ENCODE measurements at places on chromosomes 11 and 22. TPM values are rescaled to one million over a fixed set of nuclear protein-coding genes. Genes with fewer than 3 reads are reported as not detected.

DERL3 gene
- 0.88 TPM for total RNA-seq

OR2D2 gene
- not detected for total RNA-seq

KDM4E gene
- total RNA-seq, result not detected

GRIA4 gene
- total RNA-seq, result not detected

C11orf16 gene
- not detected for total RNA-seq

MIAT gene
- total RNA-seq, result 75.3 TPM

C11orf21 gene
- 237 TPM for total RNA-seq

PKDREJ gene
- 0.25 TPM for total RNA-seq

OR5A1 gene
- total RNA-seq, result not detected

PHRF1 gene
- total RNA-seq, result 46.1 TPM

PACSIN2 gene
- 48.5 TPM for total RNA-seq

ROBO4 gene
- total RNA-seq, result not detected

CHADL gene
- 0.35 TPM for total RNA-seq

SDHD gene
- total RNA-seq, result 52.3 TPM

GRCh38 chr11:24070435-24070834 is 426.4 kb upstream of the LUZP2 start:
- H3K27ac ChIP-seq, result no peak overlapping the region
- DNase-seq, result no peak
- no peak overlapping the region for H3K4me3 ChIP-seq
- no peaks in the 10 kb centered on the region for H3K4me1 ChIP-seq

DNA sequence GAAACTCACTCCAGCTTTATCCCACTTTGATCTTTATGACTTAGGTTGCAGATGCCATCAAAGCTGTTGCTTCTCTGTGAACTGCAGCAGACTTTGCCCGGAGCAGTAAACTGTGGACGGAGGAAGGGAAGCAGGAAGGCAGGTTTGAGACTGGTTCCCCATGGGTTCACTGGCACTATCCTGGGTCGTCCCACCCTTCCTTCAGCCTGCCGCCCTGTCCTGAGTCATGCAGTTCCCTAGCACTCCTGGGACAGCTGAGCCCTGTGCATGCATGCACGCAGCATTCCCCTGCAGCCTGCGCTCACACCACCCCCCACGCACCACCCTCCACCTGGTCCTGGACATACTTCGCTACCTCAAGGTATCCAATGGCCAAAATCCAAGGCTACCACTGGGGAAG is 23.5 kb upstream of the P2RY2 start:
- no peaks in the 10 kb centered on the region for H3K27me3 ChIP-seq
- no peak for DNase-seq
- no peak overlapping the region for H3K27ac ChIP-seq
- no peaks in the 10 kb centered on the region for H3K36me3 ChIP-seq

DNA sequence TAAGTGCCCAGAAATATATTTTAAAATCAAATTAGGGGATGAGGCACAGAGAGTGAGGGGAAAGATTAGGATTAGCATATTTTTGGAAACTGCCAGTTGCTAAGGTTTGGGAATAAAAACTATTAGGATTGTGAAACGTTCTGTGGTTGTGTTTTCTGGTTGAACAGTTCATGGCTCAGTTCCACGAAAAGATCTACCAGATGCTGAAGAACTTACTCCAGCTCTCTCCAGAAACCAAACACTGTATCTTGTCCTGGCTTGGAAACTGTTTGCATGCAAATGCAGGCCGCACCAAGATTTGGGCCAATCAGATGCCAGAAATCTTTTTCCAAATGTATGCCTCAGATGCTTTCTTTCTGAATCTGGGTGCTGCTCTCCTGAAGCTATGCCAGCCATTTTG is 15.3 kb downstream of the UBE4A start:
- H3K27me3 ChIP-seq, result no peaks in the 10 kb centered on the region
- H3K36me3 ChIP-seq, result peaks cover 83% of the 10 kb centered on the region
- no peaks in the 10 kb centered on the region for H3K4me1 ChIP-seq
- H3K4me3 ChIP-seq, result no peak overlapping the region
- no peak overlapping the region for H3K27ac ChIP-seq
- DNase-seq, result no peak

DNA sequence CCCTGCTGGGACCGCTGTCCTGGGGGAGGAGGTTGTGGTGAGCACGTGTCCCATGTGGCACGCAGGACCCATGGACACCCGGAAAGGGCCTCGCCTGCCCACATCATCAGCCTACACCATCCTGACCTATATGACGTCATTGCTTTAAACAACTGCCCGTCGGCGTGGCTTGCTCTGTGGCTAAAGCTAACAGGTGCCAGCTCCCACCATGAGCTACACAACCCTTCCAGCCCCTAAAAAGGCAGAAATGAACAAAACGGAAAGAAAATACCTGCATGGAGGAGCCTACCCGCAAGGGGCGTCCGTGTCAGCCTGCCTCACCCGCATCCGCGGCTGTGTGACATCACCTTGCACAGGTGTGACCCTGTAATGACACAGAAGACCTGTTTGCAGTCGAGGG is 481.8 kb downstream of the BRD1 start:
- H3K27me3 ChIP-seq, result no peaks in the 10 kb centered on the region
- no peak overlapping the region for H3K4me3 ChIP-seq
- DNase-seq, result no peak
- H3K36me3 ChIP-seq, result no peaks in the 10 kb centered on the region
- H3K4me1 ChIP-seq, result no peaks in the 10 kb centered on the region

- no peak overlapping the region for H3K27ac ChIP-seq
- no peak overlapping the region for H3K4me3 ChIP-seq
- peaks cover 9% of the 10 kb centered on the region for H3K4me1 ChIP-seq
These were observed 3.8 kb upstream of the INCENP start for GRCh38 chr11:62120001-62120400.

- H3K27me3 ChIP-seq, result peaks cover 4% of the 10 kb centered on the region
- H3K4me3 ChIP-seq, result no peak overlapping the region
- no peaks in the 10 kb centered on the region for H3K36me3 ChIP-seq
- no peaks in the 10 kb centered on the region for H3K4me1 ChIP-seq
- H3K27ac ChIP-seq, result no peak overlapping the region
These were observed 29.6 kb downstream of the TSPAN32 start for GRCh38 chr11:2331404-2331803.

- H3K4me3 ChIP-seq, result no peak overlapping the region
- peaks cover 36% of the 10 kb centered on the region for H3K36me3 ChIP-seq
- H3K4me1 ChIP-seq, result no peaks in the 10 kb centered on the region
- DNase-seq, result no peak
These were observed 23.7 kb downstream of the TANGO2 start for GRCh38 chr22:20044495-20045151.

DNA sequence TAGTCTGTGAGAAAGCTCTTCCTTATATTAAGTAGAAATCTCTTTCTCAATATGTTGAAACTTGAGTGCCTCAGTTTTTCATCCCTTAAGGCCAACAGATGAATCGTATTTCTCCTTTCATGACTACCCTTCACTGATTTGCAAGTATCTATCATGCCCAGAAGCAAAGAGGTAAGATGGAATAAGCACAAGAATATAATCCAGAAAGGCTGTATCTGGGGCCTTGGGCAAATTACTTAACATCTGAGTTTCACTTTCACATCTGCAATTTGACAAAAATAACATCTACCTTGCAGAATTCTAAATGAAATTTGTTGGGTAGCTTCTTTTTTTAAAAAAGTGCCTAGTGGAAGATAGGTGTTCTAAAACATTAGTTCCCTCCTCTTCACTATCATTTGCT is 552.4 kb upstream of the ANO5 start:
- H3K4me1 ChIP-seq, result no peaks in the 10 kb centered on the region
- no peak overlapping the region for H3K4me3 ChIP-seq
- no peaks in the 10 kb centered on the region for H3K36me3 ChIP-seq
- DNase-seq, result no peak
- H3K27ac ChIP-seq, result no peak overlapping the region

GRCh38 chr22:29886596-29886995 is 3.6 kb downstream of the MTMR3 start:
- no peak overlapping the region for H3K4me3 ChIP-seq
- H3K27ac ChIP-seq, result no peak overlapping the region
- H3K36me3 ChIP-seq, result no peaks in the 10 kb centered on the region
- no peak for DNase-seq
- H3K27me3 ChIP-seq, result no peaks in the 10 kb centered on the region

DNA sequence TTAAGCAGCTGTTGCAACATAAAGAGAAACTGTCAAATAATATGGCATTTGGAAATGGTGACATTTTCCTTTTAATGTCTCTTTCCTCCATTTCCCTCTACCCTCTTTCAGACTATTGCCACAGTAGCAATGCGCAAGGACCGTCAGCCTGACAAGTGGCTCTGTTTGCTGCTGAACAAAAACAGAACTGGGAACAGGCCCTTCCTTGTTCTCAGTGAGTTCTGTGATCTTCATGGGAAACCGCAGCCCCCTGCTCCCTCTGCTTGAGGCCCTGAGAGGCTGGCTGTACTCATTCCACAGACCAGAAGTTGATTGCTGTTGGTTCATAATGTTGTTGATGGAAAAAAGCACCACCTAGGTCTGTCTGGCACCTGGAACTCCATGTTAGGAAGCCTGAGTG is 559.7 kb downstream of the OPCML start:
- H3K4me3 ChIP-seq, result no peak overlapping the region
- H3K4me1 ChIP-seq, result no peaks in the 10 kb centered on the region
- no peaks in the 10 kb centered on the region for H3K27me3 ChIP-seq
- no peak for DNase-seq
- no peaks in the 10 kb centered on the region for H3K36me3 ChIP-seq
- no peak overlapping the region for H3K27ac ChIP-seq

DNA sequence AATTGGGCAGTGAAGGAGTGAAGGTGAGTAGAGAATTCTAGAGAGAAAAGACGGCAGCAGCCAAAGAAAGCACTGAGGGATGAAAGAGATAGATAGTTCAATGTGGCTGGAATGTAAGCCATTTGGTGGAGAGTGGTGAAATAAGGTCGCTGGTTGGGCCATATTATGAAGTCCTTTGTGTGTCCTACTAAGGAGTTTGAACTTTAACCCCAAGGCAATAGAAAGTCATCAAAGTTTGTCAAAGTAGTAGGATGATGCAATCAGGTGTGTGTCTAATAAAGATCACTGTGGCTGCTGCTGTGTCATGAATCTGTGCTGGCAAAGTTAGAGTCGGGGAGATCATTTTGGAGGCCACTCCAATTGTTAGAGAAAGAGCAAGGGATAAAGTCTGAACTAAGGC is 18.7 kb downstream of the RNF121 start:
- H3K4me3 ChIP-seq, result no peak overlapping the region
- H3K27me3 ChIP-seq, result no peaks in the 10 kb centered on the region
- no peaks in the 10 kb centered on the region for H3K36me3 ChIP-seq
- no peaks in the 10 kb centered on the region for H3K4me1 ChIP-seq
- H3K27ac ChIP-seq, result no peak overlapping the region
- no peak for DNase-seq

DNA sequence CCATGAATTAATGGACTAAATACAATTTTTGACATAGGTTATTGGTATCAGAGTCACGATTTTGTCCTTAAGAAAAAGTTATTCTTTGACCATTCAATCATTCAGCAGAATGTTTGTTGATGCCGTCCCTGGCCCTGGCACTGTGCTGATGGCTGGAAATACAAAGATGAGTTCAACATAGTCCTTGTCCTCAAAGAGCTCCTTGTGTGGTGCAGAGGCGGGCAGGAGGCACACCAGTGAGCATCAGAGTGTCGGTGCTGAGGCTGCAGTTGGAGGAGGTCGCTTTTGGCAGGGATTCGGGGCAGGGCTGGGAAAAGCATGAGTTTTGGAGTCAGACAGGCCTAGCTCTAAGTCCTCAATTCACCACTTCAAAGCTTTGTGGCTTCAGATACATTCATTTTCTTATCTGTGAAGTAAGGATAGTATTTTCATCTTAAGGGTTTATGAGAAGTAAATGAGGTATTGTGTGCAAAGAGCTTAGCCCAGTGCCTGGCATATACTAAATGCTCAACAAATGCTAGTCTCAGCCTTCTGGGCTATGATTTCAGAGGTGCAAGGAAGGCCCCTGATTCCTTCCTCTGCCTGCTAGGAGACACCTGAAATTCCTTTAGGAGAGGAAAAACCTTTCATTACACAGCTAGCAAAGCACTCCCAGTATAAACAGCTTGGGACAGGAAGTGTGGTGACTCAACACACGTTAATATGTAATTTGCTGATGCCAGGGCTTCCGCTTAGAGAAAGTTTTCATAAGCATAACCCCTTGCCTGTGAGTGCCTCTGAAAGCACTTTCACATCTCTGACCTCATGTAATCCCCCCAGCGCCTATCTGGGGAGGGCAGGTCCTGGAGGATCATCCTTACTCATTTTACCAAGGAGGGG is 113.8 kb downstream of the NECTIN1 start:
- H3K27me3 ChIP-seq, result no peaks in the 10 kb centered on the region
- no peaks in the 10 kb centered on the region for H3K36me3 ChIP-seq
- no peaks in the 10 kb centered on the region for H3K4me1 ChIP-seq
- DNase-seq, result no peak
- no peak overlapping the region for H3K27ac ChIP-seq

- no peak overlapping the region for H3K4me3 ChIP-seq
- H3K36me3 ChIP-seq, result no peaks in the 10 kb centered on the region
- H3K27ac ChIP-seq, result no peak overlapping the region
- H3K4me1 ChIP-seq, result no peaks in the 10 kb centered on the region
- H3K27me3 ChIP-seq, result no peaks in the 10 kb centered on the region
- no peak for DNase-seq
These were observed 96.7 kb downstream of the SYN3 start for GRCh38 chr22:32961497-32961896.

- H3K27ac ChIP-seq, result peak overlapping the region; percentile 76
- no peaks in the 10 kb centered on the region for H3K36me3 ChIP-seq
- H3K4me3 ChIP-seq, result no peak overlapping the region
- no peak for DNase-seq
These were observed 2.3 kb downstream of the MYEOV start for GRCh38 chr11:69295995-69296889.

DNA sequence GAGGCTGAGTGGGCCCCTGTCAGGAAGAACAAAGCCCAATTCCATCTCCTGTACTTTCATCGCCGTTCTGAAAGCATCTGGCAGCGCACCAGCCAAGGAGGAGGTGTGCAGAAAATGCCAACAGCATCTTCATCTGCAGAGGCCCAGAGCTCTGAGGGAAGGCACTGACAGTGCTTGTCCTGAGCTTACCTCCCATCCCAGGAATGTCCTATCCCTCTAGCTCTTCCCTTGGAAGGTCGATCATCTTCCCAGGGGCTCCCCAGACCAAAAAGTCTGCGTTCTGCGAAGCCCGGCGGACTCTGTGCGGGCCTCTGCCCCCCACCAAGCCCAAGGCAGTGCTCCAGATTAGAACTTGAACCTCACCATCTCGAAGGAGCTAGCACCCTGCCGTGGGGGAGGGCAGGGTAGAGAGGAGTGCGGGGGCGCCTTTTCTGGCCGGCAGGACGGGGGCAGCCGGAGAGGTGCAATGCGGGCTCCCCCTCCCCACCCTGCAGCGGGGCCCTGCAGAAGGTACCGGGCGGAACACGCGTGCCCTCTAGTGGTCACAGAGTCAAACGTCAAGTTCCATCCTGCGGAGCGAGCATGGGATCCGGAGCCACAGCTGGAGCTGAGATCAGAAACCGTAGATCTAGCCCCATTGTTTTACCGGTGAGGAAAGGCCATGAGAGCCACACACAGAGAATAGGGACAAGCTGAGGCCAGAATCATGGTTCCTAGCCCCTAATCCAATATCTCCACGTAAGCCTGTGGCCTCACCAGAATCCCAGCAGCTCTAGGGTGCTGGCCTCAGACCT is 5.0 kb downstream of the SCN2B start:
- H3K4me1 ChIP-seq, result peaks cover 7% of the 10 kb centered on the region

GRCh38 chr11:57251491-57252104 is 14.5 kb upstream of the APLNR start:
- H3K4me1 ChIP-seq, result no peaks in the 10 kb centered on the region
- DNase-seq, result no peak
- H3K36me3 ChIP-seq, result no peaks in the 10 kb centered on the region
- no peaks in the 10 kb centered on the region for H3K27me3 ChIP-seq

- no peaks in the 10 kb centered on the region for H3K4me1 ChIP-seq
- DNase-seq, result no peak
- no peaks in the 10 kb centered on the region for H3K27me3 ChIP-seq
- H3K4me3 ChIP-seq, result no peak overlapping the region
- H3K36me3 ChIP-seq, result no peaks in the 10 kb centered on the region
- H3K27ac ChIP-seq, result no peak overlapping the region
These were observed 17.7 kb upstream of the GRK3 start for GRCh38 chr22:25546751-25547150.

All from natural killer cell (primary cell).